Left forelimb (tissue), 1 donor: ENCODE measurements at places on chromosomes 3 and 15.

DNA sequence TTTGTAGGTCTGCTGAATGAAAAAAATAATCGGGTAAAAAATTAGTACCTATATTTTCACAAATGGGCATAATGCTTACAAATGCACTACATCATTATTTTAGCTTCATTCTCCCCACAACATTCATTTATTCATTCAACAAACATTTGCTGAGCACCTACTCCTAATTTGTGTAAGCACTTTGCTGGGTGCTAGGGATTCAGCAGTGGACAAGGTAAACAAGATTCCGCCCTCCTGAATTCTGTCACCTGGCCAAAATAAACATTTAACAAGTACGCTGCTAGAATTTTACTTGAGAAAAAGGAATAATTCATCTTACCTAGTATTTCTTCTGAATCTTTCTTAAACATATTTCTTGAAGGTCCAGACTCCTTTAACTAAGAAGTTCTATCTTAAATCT is 72.1 kb downstream of the TIGIT start:
- DNase-seq: no peak

GRCh38 chr3:15097891-15098290 is 1.1 kb downstream of the RBSN start:
- no peak for DNase-seq

DNA sequence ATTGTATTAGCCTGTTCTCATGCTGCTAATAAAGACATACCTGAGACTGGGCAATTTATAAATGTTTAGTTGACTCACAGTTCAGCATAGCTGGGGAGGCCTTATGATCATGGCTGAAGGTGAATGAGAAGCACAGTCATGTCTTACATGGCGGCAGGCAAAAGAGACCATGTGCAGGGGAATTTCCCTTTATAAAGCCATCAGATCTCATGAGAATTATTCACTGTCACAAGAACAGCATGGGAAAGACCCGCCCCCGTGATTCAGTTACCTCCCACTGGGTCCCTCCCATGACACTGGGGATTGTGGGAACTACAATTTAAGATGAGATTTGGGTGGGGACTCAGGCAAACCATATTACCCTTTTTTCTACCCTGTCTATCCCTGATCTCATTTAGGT is 51.5 kb upstream of the MYZAP start:
- DNase-seq: no peak

GRCh38 chr15:70652341-70652740 is 111.0 kb downstream of the UACA start:
- no peak for DNase-seq

DNA sequence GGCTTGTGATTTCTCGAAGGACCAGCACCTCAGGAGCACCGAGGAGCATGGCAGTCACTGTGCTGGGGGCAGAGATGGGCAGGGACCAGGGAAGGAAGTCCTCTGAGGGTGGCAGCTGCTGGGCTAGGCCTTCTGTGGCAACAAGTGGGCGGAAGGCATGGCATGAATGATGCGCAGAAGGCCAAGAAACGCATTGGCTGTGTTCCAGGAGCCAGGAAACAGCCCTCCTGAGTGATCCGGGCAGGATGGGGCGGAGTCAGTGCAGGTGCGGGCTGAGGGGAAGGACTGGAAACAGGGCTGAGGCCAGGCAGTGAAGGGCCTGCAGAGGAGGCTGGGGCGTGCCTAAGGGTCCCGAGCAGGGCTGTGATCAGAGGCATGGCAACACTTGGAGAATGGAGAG is 23.6 kb downstream of the MRPS11 start:
- DNase-seq: no peak

GRCh38 chr3:173799060-173799816 is 401.7 kb downstream of the NLGN1 start:
- DNase-seq: no peak

GRCh38 chr3:182445576-182445975 is 347.7 kb upstream of the ATP11B start:
- no peak for DNase-seq

DNA sequence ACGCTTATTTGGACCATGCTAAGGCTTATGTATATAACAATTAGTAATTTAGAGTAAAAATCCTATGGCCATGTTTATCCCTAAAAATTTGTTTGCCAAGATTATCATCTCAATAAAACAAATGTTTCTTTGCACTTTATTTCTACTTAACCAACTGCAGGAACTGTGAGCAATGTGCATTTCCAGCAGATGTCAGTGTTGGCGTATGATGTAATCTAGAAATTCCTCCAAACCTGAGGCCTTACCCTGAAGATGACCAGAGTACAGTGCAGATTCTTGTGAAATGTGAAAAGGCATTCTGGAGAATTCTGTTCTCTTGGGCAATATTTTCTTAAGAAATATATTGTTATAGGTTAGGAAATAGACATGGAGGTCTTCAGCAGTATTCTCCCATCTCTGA is 205.9 kb downstream of the MBNL1 start:
- no peak for DNase-seq
